ENCODE measurements at places on chromosomes 12 and 14. TPM values are rescaled to one million over a fixed set of nuclear protein-coding genes. Genes with fewer than 3 reads are reported as not detected.

DAO gene
- not detected for total RNA-seq

PPM1H gene
- 1.1 TPM for total RNA-seq

SLC38A2 gene
- total RNA-seq: 799 TPM

TSHR gene
- total RNA-seq: not detected

All from cardiac atrium fibroblast (primary cell).